ENCODE measurements at places on chromosomes 5 and 9. TPM values are rescaled to one million over a fixed set of nuclear protein-coding genes. Genes with fewer than 3 reads are reported as not detected.

Gene PCDHGA8
- 0.15 TPM for total RNA-seq

Gene HTR1A
- not detected for total RNA-seq

Gene MPDZ
- 32.8 TPM for total RNA-seq

Gene STKLD1
- 0.49 TPM for total RNA-seq
